ENCODE measurements at places on chromosomes 16 and 17. TPM values are rescaled to one million over a fixed set of nuclear protein-coding genes. Genes with fewer than 3 reads are reported as not detected.

The CNGB1 gene
- total RNA-seq: not detected

The NOS2 gene
- total RNA-seq: not detected

The CDK5RAP3 gene
- total RNA-seq: 64.2 TPM

The MYH8 gene
- total RNA-seq: not detected

The KRTAP4-5 gene
- total RNA-seq: not detected

The SCARF1 gene
- total RNA-seq: 0.49 TPM

The NPIPA7 gene
- not detected for total RNA-seq

The VKORC1 gene
- 105 TPM for total RNA-seq

The TMEM114 gene
- total RNA-seq: 0.24 TPM

The RGS11 gene
- total RNA-seq: 2.2 TPM

The ORC6 gene
- 1.8 TPM for total RNA-seq

The CLEC18B gene
- total RNA-seq: not detected

The CCL4L2 gene
- total RNA-seq: not detected

The GALR2 gene
- not detected for total RNA-seq

The CISD3 gene
- 5.3 TPM for total RNA-seq

The HP gene
- total RNA-seq: not detected

The GAS2L2 gene
- not detected for total RNA-seq

The CYB5D1 gene
- total RNA-seq: 10.7 TPM

The TEKT5 gene
- total RNA-seq: not detected

The PHB1 gene
- total RNA-seq: 70.9 TPM

The IL21R gene
- 0.73 TPM for total RNA-seq

The SLC6A2 gene
- not detected for total RNA-seq

The CA10 gene
- not detected for total RNA-seq

The CYGB gene
- 10.0 TPM for total RNA-seq

The AKAP10 gene
- total RNA-seq: 25.3 TPM

The KRT25 gene
- total RNA-seq: not detected

The C17orf50 gene
- not detected for total RNA-seq

The SLC38A8 gene
- not detected for total RNA-seq

The ATXN1L gene
- total RNA-seq: 17.9 TPM

The MEOX1 gene
- total RNA-seq: not detected

The RNU2-1 gene
- total RNA-seq: not detected

The FCSK gene
- total RNA-seq: 9.7 TPM

The NXN gene
- 124 TPM for total RNA-seq

The SLC35G6 gene
- not detected for total RNA-seq

The SAMD14 gene
- total RNA-seq: 9.1 TPM

The FDXR gene
- 26.0 TPM for total RNA-seq

The GRB7 gene
- total RNA-seq: 0.16 TPM

The PRDM7 gene
- not detected for total RNA-seq

The NPIPB8 gene
- not detected for total RNA-seq

The SLC5A10 gene
- not detected for total RNA-seq

The CES1 gene
- total RNA-seq: 0.36 TPM

The SLC13A2 gene
- total RNA-seq: not detected

The CTRB2 gene
- not detected for total RNA-seq

The TLCD2 gene
- 5.2 TPM for total RNA-seq

The HSD17B1 gene
- total RNA-seq: 0.81 TPM
